ENCODE measurements at places on chromosomes 3 and 15.

DNA sequence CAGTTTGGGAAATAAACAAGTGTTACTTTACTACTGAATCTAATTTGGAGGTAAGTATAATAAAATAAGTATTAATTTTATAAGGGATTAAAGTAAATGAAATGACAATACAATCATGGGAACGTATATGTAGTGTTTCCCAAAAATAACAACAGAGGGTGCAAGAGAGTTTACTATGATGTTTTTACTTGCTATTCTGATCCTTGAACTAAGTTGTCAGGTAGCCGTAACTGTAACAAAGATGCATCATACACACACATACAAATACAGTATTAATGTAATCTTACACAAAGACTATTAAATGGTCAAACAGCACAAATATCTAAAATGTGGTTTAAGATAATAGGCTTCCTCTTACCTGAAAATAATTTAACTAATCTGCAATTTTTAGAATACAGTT is 311.4 kb downstream of the TBC1D5 start:
- DNase-seq, result no peak

DNA sequence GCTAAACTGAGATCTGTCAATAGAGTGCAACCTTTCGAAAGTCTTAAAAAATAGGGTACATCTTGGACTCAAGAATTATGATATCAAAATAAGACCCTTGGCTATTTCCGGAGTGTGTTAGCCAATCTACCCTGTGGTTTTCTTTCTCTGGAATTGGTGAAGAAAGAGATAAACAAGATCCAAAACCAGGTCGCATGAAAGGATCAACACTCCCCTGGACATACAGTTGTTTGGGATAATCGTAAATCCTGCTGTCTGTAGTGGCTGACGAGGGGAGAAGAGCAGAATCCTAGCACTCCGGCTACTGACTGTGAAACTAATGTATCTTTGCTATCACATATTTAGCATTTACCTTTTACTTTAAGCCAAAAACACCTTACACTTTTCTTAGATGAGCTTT is 30.9 kb downstream of the FNDC3B start:
- no peak for DNase-seq

GRCh38 chr3:151987893-151988292 is 114.5 kb downstream of the SUCNR1 start:
- DNase-seq, result no peak

- DNase-seq, result no peak
Observed at GRCh38 chr3:187899246-187899645, 154.0 kb upstream of the BCL6 start.

DNA sequence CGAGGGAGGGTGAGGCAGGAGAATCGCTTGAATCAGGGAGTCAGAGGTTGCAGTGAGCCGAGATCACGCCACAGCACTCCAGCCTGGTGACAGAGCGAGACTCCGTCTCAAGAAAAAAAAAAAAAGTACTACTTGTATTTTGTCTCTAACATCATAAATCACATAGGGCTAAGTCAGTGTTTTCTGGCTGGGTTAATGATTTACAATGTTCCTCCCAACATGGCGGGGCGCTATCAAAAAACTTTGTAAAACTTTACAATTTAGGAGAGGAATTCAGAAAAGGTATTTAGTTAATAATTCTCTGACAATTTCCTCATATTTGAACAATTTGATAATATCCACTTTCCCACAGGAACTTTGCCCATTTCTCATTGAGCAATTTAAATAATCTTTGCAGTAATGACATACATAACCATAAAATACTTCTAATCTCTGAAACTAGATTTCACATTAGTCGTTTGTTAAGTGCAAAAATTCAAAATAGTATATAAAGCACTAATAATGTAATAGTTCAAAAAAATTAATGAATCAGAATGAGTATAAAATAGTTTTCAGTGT is 26.6 kb upstream of the B3GNT5 start:
- no peak for DNase-seq

- no peak for DNase-seq
Observed at GRCh38 chr15:89089316-89090230, 1.3 kb downstream of the ABHD2 start.

DNA sequence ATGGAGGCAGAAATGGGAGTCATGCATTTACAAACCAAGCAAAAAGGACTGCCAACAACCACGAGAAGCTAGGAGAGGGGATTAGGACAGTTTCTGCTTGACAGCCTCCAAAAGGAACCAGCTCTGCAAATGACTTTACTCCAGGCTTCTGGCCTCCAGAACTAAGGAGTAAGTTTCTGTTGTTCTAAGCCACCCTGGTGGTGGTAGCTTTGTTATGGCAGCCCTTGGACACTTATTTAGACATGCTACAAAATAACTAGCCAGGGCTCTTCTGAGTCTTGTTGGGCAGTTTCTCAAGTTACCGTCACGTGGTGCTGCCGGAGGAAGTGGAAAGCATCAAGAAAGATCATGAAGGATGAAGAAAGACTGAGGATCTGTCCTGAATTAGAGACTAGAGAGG is 386.5 kb downstream of the LRTM1 start:
- DNase-seq, result no peak

GRCh38 chr3:131705558-131706051 is 202.8 kb upstream of the MRPL3 start:
- no peak for DNase-seq

GRCh38 chr15:40782609-40783227 is 12.9 kb downstream of the C15orf62 start:
- DNase-seq, result peak; percentile 70

DNA sequence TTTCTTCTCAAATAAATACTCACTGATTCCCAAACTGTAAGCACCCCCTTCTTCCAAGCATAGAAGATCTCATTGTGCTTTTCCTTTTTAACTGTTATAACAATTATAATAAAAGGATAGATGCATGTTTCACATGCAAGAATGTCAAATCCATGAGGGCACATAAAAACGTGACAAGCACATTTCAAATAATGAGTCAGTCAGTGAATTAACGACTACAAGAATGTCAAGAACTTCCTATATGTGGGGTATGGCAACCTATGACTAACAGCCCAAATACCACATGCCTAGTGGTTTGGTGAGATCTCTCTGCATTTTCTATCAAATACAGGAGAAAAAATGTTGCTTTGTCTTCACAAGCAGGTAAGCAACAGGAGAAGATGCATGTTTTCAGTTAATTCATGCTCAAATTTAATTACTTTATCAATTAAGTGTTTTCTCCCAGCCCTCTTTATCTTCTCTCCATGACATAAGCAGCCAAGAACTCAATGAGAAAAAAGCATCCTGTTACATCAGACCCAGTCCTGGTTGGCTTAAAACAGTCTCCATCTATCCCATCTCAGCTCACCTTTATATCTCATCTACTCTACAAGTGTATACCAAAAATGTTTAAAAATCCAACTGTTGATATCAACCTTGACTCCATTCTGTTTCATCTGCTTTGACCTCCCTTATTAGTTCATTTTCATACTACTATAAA is 181.5 kb upstream of the LMCD1 start:
- no peak for DNase-seq

GRCh38 chr3:184186902-184187207 is 856 bp downstream of the ABCF3 start:
- no peak for DNase-seq

DNA sequence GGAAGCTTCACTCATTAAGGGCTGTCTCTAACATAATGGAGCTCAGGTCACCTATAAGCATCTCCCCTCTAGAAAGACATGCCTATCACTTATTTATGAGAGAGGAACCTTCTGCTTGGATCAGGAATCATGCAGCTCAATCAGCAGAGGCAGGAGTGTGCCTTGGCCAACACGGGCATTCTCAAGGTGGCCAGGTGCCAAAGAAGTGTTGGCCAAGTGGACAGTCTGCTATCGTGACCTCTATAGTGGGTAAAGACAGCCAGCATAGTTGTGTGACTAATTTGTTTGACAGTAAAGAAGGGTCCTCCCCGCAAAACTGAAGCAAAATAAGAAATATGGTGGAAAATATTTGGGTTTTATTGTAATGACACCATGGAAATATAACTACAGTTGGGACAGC is 14.7 kb upstream of the AGTR1 start:
- DNase-seq, result no peak

DNA sequence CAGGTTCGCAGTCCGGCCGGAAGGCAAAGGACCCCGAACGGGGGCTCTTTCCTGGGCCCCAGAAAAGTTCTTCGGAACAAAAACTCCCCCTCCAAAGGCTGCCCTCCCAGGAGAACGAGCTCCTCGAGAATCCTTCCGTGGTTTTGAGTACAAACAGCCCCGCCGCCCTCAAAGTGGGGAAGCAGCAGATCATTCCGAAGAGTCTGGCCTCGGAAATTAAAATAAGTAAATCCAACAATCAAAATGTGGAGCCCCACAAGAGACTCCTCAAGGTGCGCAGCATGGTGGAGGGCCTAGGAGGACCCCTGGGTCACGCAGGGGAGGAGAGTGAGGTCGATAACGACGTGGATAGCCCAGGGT is 1.3 kb downstream of the ARHGEF26 start:
- no peak for DNase-seq

DNA sequence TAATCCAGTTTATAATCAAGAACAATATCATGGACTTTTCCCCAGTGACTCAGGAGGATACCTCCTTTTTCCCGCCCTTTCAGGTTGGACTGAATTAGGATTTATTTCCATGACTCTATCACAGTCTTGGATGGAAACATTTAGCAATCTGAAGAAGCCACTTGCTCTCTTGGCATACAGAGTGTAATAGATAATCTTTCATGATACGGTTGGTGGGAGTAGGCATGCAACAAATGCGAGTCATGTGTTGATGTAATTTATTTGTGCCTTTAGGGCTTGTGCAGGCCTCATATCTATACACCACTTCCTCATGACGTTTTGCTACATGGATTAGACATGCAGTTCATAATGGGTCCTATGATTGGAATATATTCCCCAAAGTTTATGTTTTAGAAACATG is 54.2 kb upstream of the MCTP2 start:
- DNase-seq, result no peak

GRCh38 chr3:95899494-95899893 is 914.9 kb upstream of the EPHA6 start:
- no peak for DNase-seq

DNA sequence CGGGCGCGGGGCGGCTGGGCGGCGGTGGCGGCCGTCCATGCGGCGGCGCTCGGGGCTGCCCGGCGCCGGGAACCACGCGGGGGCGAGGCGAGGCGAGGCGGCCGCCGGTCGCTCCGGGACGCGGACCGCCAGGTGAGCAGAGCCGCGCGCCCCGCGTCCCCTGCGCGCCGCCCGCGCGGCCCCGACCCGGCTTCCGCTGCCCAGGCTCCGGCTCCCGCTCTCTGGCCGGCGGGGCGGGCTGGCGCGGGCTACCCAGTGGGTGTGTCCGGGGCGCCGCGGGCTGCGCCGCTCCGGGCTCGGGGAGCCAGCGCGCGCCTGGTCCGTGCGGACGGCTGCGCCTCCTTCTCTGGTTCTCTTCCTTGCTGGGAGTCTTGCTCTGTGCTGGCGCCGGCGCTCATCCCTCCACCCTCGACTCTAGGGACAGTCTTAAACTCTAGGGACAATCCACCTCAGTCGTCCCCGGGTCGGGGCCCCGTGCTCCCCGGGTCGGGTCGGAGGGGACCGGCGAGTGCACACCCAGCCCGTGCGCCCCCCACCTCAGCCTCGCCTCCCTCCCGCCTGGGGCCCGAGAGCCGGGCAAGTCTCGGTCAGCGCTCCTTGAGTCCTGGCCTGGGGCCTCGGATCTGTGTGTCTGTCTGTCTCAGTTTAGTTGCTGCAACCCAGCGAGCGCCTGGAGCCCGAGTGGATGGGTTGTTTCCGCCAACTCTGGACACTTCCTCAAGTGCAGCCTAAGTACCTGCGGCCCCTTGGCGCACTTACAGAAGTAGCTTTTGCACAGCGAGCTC is 488 bp downstream of the THSD4 start:
- no peak for DNase-seq

- DNase-seq, result no peak
Observed at GRCh38 chr3:102791641-102792589, 357.1 kb downstream of the ZPLD1 start.
